NCI-H1436 (cell line): ENCODE measurements at places on chromosomes 12 and 14.

GRCh38 chr12:11731455-11731854, 82.0 kb downstream of the ETV6 start:
- no peak for DNase-seq

DNA sequence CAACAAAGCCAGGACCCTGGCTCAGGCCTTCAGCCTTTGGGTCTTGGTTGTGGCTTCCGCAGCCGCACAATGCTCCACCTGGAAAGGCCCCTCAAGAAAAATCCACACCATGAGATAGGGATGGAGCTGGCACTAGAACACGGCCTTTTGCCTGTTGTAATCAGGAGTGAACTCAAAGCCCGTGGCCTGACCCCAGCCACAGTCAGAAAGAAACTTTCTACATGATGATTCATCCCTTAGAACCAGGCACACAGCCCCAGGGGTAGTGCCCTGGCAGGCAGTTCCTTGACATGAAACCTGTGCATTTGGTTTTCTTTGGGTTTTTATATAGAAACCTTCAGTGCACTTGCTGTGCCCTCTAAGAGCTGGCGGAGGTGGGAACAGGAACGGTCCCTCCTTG, 5.1 kb downstream of the CLMN start:
- no peak for DNase-seq

DNA sequence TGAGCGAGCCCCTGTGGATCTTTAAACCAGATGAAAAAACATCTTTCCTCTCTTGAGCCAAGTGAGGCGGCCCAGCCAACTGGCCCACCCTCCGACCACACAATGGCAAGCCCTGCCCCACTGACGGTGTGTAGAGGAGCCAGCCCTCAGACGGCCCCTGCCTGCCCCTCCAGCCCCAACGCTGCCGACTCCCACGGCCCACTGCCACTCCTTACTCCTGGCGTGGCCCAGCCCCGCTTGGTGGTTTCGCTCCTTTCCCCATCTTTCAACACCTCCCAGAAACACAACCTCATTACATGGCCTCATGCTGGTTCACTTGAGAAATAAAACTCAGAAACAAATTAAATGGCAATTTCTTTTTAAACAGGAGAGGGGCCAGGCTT, 80.6 kb upstream of the DICER1 start:
- DNase-seq = no peak

DNA sequence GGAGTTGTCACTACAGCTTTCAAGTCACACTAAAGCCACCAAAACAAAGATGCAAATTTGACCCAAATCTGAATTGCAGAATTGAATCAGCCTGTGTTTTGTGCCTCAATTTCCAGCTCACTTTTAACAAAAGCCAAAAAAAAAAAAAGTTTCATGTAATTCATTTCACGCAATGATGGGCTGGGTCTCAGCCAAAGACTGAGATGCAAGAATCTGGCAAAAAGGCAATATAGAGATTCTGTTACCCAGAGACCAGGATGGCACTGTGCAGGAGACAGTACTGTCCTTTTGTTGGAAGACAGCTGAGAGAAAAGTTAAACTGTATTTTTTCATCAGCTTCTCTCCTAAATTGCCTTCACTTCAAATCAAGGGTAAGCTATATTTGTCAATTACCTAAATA, 205.7 kb upstream of the NPAS3 start:
- no peak for DNase-seq

DNA sequence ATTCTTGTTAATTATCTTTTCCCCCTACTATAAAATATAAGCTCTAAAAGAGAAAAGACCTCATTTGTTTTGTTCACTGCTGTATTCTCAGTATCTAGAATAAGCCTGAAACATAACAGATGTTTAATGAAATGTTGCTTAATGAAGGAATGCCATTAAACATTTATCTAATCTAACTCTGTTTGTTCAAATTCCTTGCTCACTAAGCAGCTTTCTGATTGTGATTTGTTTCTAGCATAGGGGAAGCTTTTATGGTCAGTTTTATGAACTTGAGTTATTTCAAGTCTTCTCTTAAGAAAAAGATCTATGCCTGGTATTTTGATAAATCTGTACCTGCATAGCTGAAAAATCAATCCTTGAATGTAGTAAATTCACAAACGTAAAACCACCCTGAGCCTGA, 308.6 kb downstream of the CCDC91 start:
- no peak for DNase-seq

DNA sequence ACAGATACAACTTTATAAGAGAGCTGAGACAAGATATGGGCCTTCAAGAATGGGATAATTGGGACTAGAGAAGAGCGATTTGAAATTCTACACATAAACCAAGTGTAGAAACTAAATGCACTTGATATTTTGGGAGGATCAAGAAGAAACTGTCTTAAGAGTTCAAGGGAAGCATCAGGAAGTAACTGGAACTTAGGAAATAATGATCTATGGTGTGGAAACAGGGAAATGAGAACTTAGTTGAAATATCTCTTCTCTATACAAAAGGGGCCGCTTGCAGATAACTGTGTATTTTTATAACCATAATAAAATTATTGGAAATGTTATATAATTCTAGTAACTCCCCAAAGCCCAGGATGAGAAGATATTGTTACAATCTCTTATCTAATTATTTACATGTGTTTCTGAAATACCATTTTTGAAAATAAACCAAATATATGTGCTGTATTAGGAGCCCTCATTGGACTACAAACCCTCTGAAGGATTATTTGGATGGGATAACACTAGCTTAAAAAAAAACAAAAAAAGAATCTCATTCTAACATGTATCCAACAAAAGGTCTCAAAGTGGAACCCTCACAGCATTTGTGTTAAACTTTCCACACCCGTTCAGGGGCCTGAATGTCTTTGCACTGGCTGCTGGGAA, 84.7 kb upstream of the FLRT2 start:
- DNase-seq = no peak

DNA sequence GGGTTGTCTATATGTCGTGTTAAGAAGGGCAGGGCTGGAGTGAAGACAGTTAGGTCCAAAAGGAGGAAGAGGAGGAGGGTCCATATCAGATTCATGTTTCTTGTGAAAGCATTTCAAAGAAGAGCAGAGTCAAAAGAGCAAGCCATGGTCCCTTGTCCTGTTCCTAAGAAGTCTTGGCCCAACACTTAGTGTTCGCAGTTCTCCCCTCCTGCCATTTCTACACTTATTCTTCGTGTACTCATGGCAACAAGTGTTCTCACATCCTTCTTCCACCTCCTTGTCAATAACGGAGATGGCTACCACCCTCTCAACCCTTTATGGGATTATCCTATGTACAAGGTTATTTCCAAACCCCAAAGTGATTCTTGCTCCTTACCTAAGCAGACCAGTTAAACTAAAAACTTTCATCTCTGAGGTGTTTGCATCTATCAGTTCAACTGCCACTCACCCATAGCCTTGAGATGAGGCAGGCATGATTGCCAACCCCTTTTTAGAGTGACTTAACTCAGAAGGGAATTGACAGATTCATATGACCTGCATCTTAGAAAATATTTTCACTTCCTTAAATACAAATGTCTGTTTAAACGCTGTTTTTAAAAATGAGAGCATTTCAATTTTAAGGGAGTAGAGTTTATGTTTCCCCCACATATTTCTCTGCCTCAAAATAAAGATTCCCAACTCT, 19.8 kb upstream of the RNASE2 start:
- no peak for DNase-seq
